Stimulated activated CD8-positive, alpha-beta memory T cell treated with anti-CD3 and anti-CD28 coated beads, Interleukin-7, amount 100 ng/mL, for 1 hour (primary cell): ENCODE measurements at places on chromosomes 16 and 17.
A peak's percentile ranks its signal among the peaks of the same experiment; 100 is the strongest.

DNA sequence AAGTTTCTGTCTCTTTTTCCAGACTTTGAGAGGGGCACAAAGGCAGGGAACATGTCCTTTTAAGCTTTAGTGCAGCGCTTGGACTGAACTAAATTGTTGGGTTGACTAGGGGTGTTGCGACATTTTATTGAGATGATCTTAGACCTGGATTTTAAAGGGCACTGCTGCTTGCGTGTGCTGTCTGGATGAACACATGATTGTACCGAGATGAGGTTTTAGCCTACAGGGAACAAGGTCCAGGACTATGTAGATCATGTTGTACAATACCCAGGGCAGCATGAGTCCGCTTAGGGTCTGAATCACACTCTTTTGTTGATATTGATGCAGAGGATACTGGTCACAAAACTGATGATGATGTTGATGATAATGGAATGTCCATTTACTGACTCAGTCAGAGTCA is 5.2 kb upstream of the RGS9 start:
- DNase-seq = no peak

- no peak for DNase-seq
These were observed 6.1 kb upstream of the HEATR3 start for GRCh38 chr16:50059669-50060068.

DNA sequence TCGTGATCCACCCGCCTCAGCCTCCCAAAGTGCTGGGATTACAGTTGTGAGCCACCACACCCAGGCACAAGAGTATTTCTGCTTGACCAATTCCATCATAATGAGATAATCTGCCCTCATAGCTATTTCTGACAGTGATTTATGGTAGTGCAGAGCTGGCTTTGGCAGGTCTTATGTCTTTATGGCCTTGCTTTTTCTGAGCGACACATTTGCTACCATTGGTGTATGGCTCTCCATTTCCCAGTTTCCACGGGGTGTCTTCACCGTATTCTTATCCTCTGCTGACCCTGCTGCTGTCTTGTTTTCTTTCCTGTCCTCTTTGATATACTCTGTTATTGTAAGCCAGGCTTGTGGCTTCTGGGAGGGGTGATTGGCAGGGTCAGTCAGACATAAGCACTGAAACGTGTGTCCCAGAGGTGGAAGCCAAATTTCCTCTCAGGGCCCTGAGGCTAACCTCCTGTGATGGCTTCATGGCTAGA is 161.1 kb upstream of the TBX2 start:
- no peak for DNase-seq

DNA sequence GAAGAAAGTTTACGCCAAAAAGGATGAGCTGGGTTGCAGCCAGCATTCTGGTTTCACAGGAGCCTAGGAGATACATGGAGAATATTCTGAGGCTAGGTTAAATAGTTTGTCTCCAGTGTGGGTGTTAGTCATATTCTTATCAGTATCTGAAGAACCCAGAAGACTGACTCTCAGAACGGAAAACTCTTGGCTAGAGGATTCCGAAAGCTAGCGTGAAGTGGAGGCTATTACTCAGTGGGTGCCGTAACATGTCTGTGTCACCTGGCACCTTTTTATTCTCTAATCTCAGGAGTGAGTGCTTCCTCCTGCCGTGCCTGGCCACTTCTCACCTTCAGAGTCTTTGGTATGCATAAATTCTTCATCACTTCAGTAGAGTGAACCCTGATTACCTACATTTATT is 199.5 kb downstream of the WWOX start:
- no peak for DNase-seq

DNA sequence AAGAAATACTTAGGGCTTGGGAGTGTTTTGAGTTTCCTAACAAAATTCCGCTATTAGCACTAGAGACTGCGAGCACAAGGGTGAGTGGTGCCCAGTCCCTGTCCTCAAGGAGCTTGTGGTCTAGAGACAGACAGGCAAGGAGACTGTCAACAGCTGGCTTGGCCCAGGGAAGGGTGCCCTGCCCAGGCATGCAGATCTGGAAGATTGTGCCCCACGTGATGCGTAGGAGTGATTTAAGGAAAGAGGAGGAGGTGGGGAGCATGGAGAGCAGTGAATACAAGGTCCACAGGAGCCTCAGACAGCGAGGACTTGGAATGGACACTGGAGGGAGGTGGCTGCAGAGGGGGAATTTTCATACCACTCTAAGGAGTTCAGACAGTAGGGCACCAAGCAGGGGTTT is 25.0 kb downstream of the SCPEP1 start:
- DNase-seq = no peak

DNA sequence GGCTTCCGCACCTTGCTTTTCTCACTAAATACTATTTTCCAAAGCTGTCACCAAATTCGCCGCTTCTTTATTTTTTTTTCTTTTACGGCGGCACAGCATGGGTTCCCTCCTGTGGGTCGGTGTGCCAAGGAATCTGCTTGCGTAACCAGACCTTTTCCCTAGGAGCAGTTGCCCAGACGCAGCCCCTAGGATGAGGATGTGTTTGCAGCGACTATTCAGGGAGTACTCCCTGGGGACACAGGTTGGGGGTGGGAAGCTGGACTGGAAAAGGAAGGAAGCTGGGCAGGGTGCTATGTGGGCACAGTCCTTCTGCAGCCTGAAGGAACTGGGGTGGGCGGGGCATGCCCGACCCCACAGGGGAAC is 49.0 kb upstream of the ZCCHC14 start:
- DNase-seq = no peak

DNA sequence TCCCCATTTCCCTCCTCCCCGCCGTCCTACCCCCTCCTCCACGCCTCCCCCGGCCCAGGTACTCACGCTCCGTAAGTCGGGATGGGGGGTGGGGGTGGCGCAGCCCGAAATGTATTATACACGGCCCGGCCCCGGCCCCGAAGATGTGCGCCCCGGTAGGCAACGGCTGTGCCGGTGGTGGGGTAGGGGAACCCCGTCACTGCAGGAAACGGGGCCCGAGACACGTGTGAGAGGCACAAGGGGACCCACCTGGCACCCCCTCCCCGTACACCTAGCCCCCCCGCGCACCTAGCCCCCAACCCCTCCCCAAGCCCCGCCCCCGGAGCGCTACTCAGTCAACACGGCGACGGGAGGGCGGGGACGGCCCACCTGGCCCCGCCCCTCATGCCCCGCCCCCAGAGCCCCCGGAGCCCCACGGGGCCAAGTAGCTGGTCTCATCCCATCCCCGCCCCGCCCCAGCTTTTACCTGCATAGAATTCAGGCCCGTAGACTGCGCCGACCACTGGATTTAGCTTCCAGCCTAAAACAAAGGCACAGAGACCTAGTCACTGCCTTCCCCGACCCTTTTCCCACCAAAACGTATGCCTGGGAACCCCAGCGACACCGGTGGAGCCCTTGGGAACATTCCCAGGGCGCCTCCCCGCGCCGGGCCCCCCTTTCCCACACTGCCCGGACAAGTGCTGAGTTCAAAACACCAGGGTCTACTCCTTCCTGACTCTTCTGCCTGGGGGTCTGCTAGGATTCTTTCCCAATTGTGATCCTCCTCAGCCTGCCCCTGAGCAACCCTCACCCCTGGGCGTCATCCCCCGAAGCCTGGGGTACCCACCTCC is 22.8 kb downstream of the ENGASE start:
- no peak for DNase-seq

- DNase-seq = no peak
These were observed 72.4 kb downstream of the CES1 start for GRCh38 chr16:55760310-55761001.

GRCh38 chr16:2831203-2831602 is 1.1 kb downstream of the ZG16B start:
- DNase-seq = no peak

DNA sequence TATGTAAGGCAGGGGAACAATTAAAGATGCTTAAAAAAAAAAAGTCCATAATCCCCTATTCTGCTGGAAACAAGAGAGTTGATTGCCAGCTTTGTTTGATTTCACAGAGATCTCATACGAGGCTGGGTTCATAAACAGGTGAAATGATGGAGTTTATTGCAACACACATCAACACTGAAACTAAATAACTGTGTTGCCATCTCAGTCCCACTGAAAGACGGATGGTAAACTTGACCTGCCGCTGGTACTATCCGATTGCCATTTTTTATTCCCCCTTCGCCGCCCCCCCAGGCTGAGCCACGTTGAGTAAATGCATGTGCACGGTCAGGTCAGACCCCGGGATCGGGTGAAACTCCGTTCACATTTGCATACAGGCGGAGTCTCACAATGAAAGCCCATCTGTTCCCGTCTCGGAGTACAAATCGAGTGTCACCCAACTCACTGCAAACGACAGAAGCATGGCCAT is 119.2 kb downstream of the SKAP1 start:
- DNase-seq = no peak

- DNase-seq = no peak
These were observed 9.3 kb downstream of the IL4R start for GRCh38 chr16:27322858-27323780.

DNA sequence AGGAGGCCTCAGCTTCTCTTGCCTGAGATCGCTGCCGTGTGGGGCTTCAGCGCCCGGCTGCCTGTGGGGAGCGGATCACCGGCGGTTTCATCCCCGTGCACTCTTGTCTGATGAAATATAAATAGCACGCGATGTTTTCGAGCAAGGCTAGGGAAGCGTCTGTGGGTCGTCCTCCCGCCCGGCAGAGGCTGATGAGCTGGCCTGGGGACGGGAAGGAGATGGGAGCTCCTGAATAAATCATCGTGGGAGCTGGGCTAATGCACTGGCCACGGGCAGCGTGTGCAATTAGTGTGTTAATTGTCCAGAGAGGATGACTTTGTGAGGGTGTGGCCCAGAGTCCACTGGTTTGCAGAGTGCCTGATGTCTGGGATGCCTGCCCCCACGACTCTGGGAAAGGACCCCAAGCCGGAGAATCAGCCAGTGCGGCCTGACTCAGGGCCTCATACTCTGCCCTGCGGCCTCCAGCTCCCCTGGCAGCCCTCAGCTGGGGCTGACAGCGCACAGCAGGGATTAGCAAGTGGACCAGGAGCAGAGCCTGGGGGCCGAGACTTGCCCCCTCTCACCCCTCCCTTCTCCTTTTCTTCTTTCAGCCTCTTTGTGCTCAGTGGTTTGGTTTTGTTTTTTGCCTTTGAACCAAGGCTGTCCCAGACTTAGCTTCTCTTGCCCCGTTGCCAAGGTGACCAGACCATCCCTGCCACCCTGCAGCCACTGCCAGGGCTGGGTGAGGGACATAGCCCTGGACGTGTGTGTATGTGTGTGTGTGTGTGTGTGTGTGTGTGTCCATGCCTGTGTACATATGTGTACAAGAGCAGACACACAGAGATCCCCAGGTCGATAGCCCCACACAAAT is 21.4 kb downstream of the KCNJ12 start:
- DNase-seq = no peak

- DNase-seq = no peak
These were observed 62.6 kb downstream of the BANP start for GRCh38 chr16:88013766-88014251.

- no peak for DNase-seq
These were observed 49.3 kb upstream of the TNRC6C start for GRCh38 chr17:77909236-77909635.

DNA sequence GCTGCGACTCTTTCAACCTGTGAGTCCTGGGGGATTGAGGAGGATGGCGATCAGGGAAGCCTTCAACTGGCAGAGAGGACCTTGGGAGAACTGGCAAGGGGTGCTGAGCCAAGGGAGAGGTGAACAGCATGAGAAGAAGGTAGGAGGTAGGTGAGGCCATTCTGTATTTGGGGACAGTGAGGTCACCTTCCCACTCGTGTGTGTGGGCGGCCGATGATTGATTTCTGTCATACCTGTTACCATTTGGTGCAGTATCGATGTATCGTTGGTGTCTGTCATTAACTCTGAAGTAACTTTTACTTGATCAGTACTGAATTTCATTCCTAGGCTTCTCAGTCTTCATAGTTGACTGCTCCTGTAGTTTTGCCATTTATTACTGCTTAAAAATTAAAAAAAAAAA is 3.8 kb downstream of the ARSG start:
- no peak for DNase-seq

GRCh38 chr16:88346680-88347505 is 35.9 kb upstream of the ZNF469 start:
- DNase-seq = no peak

GRCh38 chr17:50845240-50846147 is 10.1 kb downstream of the WFIKKN2 start:
- DNase-seq = no peak

DNA sequence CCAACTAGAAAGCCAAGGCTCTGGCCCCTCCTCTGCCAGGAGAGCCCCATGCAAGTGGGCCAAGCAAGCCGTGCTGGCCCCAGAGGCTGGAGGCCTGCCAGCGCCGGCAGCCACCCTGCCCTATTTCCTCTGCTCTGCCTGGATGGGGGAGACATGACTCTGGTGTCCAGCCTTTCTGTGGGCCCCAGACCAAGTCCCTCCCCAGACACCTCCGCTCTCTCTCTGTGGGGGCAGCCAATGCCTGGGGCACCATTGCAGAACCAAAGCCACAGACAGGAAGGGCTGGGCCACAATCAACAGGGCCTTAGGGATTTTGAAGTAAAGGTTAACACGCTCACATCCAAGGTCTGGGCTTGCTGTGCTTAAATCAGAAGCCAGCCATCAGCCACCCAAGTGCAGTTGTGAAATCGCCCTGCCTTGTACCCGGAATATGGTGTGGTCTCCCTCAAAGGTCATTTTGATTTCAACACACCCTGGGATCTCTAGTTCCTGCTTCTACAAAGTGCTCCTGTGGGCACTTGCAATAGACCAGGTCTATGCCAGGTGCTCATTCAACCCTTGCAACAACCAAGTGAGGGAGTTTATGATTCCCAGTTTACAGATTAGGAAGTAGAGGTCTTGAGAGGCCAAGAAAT is 63.5 kb upstream of the TEX2 start:
- no peak for DNase-seq

GRCh38 chr17:2468270-2468669 is 43.4 kb downstream of the METTL16 start:
- no peak for DNase-seq

DNA sequence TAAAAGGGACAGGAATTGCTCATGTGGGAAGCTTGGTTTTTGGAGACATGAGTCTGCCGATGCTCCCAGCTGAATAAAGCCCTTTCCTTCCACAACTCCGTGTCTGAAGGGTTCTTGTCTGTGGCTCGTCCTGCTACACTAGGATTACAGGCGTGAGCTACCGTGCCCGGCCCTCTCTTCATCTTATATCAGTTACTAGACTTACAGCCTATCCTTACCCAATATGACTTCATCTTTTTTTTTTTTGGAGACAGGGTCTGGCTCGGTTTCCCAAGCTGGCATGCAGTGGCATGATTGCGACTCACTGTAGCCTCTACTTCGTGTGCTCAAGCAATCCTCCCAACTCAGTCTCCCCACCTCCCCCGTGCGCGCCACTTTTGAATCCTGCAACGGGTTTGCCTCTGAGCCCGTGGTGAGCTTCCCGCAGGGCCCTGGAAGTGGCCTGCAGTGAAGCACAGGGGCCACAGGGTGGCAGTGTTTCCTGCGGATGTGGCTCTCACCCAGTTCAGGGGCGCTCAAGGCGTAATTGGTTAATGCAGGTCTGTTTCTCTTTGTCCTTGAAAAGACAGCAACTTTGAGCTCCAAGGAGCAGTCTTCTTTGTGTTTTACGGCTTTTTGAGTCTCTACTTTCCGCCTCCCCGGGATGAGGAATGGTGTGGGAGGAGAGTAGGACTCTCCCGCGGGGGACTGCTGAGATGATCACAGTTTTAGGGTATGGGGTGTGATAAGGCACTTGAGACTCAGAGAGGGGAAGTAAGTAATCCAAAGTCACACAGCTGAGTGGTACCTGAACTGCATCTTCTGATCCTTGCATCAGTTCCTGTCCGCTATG is 22.7 kb upstream of the GPRC5B start:
- peak; percentile 40 for DNase-seq

- no peak for DNase-seq
These were observed 417.0 kb upstream of the PSMD7 start for GRCh38 chr16:73879621-73880020.

GRCh38 chr17:18963126-18964017 is 11.4 kb downstream of the SLC5A10 start:
- DNase-seq = no peak

- DNase-seq = no peak
These were observed 48.9 kb downstream of the VMP1 start for GRCh38 chr17:59756236-59756818.
